Right kidney (tissue), 9 donors: ENCODE measurements at places on chromosomes 3 and 15.

GRCh38 chr3:69485489-69485888 lies 99.6 kb upstream of the FRMD4B start:
- DNase-seq: no peak

GRCh38 chr15:91912336-91912735 lies 58.8 kb downstream of the SLCO3A1 start:
- DNase-seq: no peak

GRCh38 chr3:18428991-18429745 lies 4.0 kb upstream of the SATB1 start:
- DNase-seq: no peak

GRCh38 chr15:78004919-78005634 lies 72.4 kb downstream of the TBC1D2B start:
- DNase-seq: no peak

DNA sequence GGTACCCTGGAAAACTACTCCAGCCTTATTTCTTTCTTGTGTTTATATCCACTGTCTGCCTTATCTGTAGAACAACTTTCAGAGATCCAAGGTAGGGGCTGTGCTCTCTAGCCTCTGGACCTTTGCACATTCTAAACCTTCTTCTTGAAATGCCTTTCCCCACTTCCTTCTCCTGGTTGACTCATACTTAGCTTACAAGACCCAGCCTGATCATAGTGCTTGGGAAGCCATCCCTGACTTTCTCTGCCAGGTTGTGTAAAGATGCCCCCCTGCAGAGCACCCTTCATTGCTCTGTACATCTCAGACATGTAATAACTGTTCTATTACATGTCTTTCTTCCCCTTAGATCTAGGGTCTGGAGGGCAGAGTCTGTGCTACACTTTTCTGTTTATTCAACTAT lies 50.1 kb downstream of the PPM1L start:
- no peak for DNase-seq

DNA sequence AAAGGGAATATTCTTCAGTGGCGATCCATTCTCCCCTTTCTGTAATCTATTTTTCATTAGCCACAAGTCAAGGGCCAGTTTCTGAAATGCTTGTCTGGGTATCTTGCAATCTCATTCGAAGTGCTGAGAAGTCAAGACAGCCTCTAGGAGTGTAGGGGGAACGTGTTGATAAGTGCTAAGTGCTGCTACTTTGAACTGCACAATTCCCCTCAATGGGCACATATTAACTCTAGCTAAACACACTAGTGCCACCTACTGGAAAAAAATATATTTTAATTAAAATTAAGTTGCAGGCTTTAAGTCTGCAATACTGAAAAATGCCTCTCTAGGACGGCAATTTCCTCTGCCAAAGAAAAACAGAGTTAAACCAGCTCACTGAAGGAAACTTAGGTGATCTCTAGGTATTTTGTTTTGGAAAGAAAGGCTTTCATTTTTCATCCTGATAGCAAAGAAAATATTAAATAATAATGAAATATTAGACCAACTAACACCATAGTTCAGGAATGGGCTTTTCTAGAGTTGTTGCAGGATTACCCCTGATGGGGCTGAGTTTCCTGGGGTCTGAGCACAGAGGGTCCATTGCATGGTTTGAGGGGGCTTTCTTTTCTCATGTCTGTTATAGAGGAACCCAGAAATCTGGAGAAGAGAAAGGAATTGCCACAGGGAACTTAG lies 181.9 kb upstream of the KBTBD8 start:
- peak; percentile 34 for DNase-seq

DNA sequence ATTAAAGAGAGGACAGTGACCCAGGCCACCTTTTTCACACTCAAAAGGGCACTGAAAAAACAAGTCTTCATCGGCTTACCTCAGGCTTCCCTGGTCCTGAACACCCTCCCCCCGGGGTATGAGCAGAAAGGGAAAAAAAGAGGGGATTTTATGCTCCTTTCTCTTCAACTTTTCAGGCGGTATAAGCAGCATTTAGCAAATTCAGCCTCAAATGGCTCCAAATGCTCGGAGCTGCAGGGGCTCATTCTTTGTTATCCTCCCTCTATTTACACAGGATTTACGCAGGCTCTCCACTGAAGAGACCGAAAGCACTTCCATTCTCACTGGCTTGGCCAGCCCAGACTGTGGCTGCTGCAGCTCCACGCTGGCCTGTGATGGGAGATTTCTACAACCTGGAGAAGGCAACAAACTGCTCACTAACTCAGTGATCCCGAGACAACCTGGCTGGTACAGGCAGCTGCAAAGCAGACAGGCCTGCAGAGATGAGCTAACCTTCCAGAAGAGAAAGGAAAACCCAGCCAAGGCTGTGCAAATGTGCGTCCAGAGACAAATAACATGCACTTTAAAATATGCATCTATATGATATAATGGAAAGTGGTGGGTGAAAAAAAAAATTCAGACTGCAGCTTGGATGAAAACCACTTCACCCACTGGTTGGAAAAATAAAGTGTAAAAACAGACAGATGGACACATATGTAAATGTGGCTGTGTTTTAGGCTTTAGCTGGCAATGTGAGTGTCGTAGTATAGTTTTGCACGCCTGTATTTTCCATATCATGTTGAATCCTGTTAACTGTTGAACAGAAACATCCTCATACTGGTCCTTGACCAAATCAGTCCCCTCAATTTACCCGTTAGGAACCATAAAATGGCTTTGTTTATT lies 54.2 kb downstream of the MEIS2 start:
- peak; percentile 47 for DNase-seq

DNA sequence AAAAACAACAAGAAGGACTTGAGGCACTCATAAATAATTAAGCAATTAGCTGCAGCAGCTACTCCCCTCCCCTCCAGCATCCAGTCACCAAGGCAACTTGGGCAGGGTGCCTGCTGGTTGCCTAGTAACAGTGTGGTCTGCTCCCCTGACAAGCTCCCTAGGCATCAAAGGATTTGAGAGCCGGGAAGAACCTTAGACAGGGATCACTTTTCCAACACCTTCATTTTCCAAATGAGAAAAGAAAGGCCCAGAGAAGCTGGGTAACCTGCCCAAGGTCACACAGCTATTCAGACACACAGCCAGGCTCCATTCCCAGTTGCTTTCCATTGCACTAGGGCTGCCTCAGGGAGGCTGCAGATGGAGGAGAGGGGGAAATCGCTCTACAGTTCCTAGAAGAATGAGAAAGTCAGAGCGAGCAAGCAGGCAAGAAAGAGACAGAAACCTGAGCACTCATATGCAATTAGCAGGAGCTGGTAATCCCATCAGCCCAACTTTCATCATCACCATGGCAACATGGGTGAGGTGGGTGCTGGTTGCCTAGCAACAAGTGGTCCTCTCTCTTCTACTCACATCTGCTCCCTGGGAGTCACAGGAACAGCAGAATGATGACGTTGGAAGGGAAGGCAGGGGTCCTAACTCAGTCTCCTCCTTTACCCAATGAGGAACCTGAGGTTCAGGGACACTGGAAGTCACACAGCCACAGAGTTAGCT lies 3.6 kb upstream of the EIF4E3 start:
- DNase-seq: no peak

DNA sequence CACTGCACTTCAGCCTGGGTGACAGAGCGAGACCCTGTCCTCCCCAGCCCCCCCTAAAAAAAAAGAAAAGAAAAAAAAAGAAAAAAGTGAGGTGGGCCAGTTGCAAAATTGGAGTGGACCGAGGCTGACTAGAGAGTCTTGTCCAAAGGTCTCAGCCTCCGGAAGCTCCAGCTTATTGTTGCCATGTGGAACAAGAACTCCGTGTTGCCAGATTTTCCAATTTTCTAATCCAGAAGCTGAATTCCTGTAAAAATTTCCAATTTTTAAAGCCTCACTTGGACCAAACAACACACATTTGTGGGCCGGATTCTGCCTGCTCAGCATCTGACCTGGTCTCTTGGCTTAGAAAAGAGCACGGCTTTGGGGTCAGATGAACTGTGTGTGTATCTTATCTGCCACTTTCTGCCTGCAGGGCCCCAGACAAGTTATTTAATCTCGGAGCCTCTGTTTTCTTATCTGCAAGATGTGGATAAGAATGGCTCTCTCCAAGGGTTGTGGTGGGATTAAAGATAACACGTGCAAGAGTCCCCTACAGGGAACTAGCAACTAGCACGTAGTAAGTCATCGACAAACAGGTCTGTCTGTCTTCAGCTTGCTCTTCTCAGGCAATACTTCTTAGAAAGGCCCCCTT lies 73.7 kb upstream of the TLE3 start:
- DNase-seq: no peak

GRCh38 chr3:10400050-10400748 lies 79.3 kb upstream of the SEC13 start:
- no peak for DNase-seq

GRCh38 chr3:112767177-112767576 lies 79.5 kb downstream of the CD200R1L start:
- DNase-seq: no peak

DNA sequence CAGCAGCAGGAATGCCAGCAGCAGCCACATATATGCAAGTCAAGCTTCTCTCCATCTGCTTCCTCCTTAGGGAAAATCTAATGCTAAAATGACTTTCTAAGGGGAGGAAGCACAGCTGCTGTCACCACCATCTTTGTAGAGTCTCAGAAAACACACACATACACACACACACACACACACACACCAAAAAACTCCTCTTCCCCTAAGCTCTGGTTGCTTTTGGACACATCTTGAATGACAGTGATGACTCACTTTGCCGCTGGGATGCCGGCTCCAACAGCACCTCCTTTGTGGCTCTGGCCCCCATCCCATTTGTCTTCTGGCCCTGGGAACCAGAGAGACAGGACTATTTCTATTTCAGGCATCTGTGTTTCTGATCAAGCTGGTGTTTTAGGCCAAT lies 124.8 kb upstream of the GOLIM4 start:
- no peak for DNase-seq

DNA sequence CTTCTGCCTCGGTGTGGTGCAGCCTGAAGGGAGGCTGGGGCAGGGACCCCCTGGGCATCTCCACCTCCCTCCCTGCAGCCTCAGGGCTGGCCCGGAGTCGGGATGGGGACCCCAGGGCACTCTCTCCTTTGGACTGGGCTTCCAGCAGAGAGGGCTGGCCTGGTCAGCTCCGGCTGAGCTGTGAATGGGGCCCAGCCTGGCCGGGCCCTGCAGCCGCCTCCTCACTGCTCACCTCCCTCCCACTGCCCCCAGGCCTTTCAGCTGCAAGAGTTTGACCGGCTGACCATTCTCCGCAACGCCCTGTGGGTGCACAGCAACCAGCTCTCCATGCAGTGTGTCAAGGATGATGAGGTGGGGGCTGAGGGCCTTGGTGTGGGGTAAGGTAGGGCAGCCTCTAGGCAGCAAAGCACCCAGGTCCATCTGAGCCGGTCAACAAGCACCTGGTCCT lies 36.0 kb downstream of the PSTPIP1 start:
- no peak for DNase-seq

DNA sequence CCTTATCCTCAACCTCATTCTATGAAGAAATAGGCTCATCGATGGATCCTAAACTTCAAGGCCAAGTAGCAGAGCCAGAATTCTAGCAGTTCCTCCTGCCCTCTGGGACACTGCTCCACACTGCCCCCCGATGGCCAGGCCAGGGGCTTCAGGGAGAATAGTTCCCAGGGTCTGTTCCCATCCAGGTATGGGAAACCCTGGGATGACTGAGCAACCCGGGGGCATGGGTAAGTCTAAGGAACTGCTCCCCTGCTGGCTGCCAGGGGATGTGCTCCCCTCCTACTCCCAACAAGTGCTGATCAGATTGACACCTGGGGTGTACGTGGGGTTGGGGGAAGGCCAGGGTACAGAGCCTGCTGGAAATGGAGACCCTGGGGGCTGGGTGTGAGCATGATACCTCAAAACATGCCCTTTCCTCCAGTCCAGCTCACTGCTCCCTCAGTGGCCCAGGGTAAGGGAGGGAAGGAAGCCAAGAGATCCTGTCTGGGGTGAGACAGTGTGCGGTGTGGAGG lies 7.6 kb downstream of the ULK3 start:
- no peak for DNase-seq

- no peak for DNase-seq
Measured at GRCh38 chr3:179083977-179084376, 12.4 kb upstream of the ZMAT3 start.

DNA sequence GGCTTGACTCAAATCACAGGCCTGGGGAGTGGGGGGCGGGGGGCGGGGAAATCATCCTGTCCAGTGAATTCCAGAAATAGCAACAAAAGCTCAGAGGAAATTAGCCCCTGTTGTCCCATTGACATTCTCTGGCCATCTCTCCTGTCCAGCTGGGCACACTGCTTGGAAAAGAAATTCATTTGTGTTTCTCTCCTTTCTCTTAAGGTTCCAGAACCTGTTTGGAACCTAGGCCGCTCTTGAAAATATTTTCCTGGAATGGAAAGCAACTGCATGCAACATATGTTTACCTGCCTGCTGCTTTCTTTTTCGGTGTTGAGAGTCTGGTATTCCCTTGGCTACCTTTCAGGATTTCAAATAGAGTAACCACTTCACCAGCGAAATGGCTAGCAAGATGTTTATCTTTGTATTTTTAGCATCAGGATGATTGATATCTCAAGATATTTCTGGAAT lies 169.0 kb downstream of the GHSR start:
- no peak for DNase-seq

- DNase-seq: no peak
Measured at GRCh38 chr15:40232625-40233070, 6.2 kb upstream of the PAK6 start.

DNA sequence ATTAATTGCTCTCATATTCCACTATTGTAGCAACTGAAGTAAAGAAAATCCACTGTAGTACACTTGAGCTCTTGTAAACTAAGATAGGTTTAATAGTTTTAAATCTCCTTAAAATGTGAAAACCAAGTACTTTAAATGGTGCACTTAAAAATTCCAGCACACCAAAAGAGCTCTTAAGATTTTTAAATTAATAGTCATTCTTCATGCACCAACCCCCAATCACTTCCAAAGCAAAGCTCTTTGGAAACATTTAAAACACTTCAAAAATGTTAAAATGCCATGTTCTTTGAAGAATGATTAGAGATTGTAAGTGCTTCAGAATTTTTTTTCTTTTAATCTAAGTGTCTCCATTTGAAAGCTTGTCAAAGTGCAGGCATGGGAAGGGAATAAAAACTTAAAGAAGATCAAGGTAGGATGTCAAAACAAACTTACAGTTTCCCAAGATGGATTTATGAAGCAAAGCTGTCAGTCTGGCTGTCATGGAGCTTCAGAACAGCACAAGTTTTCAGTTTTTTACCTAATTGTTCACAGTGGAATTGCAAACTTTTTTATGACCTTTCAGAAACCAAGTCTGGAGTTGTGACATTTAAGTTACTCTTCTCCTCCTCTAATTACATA lies 84.3 kb downstream of the ARPP21 start:
- DNase-seq: no peak

DNA sequence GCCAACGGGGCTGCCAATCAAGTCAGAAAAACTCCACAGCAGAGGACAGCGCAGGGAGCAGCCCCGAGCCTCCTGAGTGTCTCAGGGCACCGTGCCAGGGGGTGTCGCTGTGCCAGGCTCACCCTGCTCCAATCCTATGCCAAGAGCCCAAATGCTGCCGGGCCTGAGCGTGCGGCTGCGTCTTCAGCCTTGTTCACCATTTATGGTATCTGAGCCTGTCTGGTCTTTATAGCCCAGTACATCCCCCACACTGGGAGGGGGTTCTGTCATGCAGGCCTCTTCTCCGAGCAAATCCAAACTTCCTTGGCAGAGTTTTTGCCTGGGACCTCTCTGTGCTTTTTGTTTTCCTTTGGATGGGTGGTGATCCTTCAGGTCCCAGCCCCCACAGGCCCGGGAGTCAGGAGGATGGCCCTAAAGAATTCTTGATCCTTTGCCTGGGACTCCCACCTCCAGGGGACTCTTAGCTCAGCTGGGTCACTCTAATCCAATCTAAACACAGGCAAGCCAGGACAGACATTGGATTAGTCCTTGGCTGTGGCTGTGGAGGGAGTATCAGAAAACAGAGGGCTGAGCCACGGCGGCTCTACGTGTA lies 135.1 kb upstream of the HACD2 start:
- no peak for DNase-seq

GRCh38 chr3:32106929-32107362 lies 526 bp downstream of the GPD1L start:
- DNase-seq: no peak
